A549 treated with Hydrocortisone at 1 μM for 4 hours (cell line): ENCODE measurements at places on chromosomes 6 and 20. TPM values are rescaled to one million over a fixed set of nuclear protein-coding genes. Genes with fewer than 3 reads are reported as not detected.

The FAXC gene
- 6.0 to 7.3 TPM (median 7.1 TPM) in 5 replicates for total RNA-seq

The MEI4 gene
- total RNA-seq = not detected in 5 replicates

The SALL4 gene
- 1.0 to 2.0 TPM (median 1.5 TPM) in 5 replicates for total RNA-seq

The GLO1 gene
- total RNA-seq = 87.0 to 99.5 TPM (median 95.4 TPM) in 5 replicates

The PHACTR3 gene
- total RNA-seq = 0.08 to 0.54 TPM (median 0.31 TPM) in 5 replicates

The ARID1B gene
- 13.3 to 18.1 TPM (median 13.9 TPM) in 5 replicates for total RNA-seq

The TMEM244 gene
- total RNA-seq = not detected in 5 replicates

The CENPW gene
- total RNA-seq = 28.8 to 43.6 TPM (median 41.7 TPM) in 5 replicates

The ULBP2 gene
- total RNA-seq = 3.2 to 4.0 TPM (median 3.6 TPM) in 5 replicates

The LZTS3 gene
- 4.7 to 5.7 TPM (median 5.2 TPM) in 5 replicates for total RNA-seq

The CDK19 gene
- total RNA-seq = 4.3 to 6.8 TPM (median 5.5 TPM) in 5 replicates

The BHLHE23 gene
- not detected in 5 replicates for total RNA-seq

The DDX27 gene
- 57.8 to 67.8 TPM (median 58.8 TPM) in 5 replicates for total RNA-seq

The APCDD1L gene
- total RNA-seq = 0.05 to 0.14 TPM (median 0.06 TPM) in 4 of 5 replicates, not detected in the other

The ABHD16A gene
- total RNA-seq = 15.0 to 19.1 TPM (median 17.0 TPM) in 5 replicates

The VGLL2 gene
- not detected in 5 replicates for total RNA-seq

The COL9A1 gene
- not detected in 5 replicates for total RNA-seq

The CTSZ gene
- total RNA-seq = 165 to 188 TPM (median 181 TPM) in 5 replicates

The SEMG1 gene
- not detected in 5 replicates for total RNA-seq

The OLIG3 gene
- total RNA-seq = not detected in 5 replicates

The PI3 gene
- 2.3 to 5.0 TPM (median 2.9 TPM) in 5 replicates for total RNA-seq

The TDRD6 gene
- not detected in 5 replicates for total RNA-seq

The ZSCAN12 gene
- total RNA-seq = 1.3 to 2.3 TPM (median 1.6 TPM) in 5 replicates

The TOX2 gene
- 10.6 to 14.3 TPM (median 14.2 TPM) in 5 replicates for total RNA-seq

The RAET1L gene
- 0.15 to 0.61 TPM (median 0.35 TPM) in 5 replicates for total RNA-seq

The TMEM170B gene
- 0.57 to 1.1 TPM (median 0.70 TPM) in 5 replicates for total RNA-seq

The HCRTR2 gene
- total RNA-seq = not detected in 5 replicates

The SYTL3 gene
- 1.3 to 1.9 TPM (median 1.6 TPM) in 5 replicates for total RNA-seq
